GM18507 (cell line): ENCODE measurements at places on chromosomes 3 and 15.

GRCh38 chr3:189839576-189839975 lies 208.4 kb downstream of the TP63 start:
- no peak for DNase-seq

DNA sequence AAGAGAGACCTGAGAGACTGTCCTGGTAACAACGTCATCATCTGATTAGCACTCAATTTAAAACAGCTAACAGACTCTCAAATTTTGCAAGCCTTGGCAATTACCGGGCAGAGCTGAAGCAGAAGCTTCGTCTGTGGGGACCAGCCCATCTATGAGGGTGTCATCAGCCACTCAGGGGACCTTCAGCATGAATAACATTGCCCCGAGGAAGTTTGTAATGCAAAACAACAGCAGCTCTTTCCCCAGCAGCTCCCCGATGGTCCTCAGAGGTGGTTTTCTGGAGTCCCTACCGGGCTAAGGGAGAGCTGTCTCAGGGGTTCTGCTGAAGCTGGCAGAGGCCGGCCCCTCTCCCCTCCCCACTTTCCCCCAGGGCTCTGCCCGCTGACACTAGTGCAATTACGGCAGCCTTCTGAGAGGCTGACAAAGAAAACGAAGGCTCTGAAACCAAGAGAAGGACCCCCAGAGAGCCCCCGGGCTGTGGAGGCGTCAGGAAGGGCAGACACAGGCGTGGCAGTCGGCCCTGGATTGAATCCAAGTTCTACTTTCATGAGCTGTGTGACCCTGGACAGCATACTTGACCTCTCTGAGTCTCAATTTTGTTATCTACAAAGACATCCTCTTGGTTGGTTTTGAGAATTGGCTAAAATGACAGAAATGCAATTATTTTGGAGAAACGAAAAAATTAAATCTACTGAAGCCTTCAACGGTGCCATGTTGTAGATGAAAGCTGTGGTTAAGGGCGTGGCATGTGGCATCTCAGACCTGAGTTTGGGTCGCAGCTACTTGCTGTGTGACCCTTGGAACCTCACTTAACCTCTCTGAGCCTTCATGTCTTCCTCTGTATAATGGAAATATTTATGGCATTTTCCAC lies 102.1 kb upstream of the TLE3 start:
- DNase-seq, result no peak

DNA sequence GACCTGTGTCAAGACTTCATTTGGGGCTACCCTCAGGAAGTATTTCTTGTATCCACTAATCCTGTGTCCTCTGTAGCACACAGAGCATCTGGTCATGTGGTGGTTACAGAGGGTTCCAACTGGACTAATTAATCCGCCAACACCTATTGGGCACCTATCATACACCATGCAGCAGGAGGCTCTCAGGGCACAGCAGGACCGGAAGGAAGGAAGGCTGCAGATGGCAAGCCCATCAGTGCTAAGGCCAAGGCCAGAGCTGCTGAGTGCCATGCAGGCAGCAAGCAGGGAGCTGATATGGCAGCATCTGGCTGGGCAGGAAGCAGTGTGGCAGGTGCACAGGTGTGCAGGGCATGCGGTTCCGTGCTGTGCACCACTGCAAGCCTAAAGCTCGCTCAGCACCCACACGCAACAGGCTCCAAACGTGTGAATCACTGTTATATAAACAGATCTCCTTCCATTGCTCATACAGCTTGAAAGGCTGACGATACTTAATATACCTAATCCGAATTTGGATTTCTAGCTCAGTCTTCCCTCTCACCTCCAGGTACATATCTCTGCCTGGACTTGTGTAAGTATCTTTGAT lies 64.4 kb upstream of the SNRPA1 start:
- no peak for DNase-seq

DNA sequence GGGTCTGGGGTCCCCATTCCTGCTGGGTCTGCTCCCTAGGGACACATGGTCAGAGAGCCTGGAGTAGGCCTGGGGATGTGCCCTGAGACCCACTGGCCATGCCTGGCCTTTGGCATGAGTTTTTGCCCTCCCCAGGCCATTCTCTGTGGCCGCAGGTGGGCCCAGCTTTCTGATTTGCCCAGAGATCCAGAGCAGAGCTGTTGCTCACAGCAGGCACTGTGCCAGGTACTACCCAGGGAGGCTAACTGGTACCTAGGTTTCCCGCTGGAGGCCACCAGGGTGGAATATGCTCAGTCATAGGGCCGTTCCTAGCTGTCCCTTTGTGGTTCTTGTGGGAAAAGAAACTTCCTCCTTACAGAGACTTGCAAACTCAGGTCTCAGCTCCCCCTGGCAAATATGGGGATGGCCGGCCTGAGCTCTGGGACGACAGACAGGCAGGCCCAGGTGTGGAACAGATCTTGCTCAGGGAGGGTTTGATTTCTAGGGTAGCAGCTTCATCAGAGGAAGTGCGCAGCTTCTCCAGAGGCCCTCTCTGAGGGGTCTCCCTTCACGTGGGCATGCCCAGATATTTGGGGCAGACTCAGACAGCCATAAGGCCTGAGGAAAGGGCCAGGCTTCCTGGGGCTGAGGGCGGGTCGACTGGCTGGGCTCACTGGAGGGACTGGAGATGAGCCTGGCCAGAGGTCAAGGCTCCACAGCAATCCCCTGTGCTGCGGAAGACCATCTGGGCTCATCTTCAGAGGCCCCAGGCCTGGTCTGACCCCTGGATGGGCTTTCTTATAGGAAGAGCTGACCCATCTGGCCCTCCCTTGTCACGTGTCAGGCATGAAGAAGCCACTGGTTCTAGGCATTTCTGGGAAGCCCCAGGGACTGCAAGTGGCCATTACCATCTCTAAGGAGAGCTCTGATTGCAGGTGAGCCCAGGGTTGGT lies 28.0 kb downstream of the ACAA1 start:
- no peak for DNase-seq

GRCh38 chr3:141795276-141795675 lies 32.1 kb downstream of the GRK7 start:
- no peak for DNase-seq

GRCh38 chr15:34796847-34797435 lies 1.6 kb upstream of the ACTC1 start:
- DNase-seq, result no peak

DNA sequence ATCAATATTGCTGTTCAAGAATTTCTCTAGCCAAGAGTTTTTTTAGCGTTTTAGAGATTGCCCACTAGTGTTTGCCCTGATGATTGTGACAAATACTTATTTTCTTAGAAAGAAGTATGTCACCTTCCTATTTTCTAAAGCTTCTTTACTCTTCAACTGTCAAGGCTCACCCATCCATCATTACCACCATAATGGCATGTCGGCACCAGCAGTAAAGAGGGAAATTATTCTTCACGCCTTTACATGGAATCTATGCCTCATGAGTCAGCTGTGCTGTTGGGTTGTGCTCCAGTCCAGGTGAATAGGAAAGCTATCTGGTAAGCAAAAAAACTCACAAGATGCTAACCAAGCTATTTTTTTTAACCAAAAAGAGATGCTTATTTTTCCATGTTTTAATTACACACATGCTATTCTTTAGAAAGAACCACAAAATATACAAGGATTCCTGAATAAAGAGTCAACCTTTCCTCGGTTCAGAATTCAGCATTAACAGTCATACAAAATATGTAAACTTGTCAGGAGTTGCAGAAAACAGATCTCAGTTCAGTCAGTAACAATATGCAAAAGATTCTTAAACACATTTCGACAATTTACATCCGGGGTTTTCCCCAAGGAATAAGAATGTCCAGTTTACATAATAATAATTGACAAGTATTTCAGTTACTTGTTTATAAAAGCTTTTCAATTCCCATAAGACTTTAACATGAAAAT lies 128.0 kb downstream of the ATP8B4 start:
- no peak for DNase-seq

GRCh38 chr3:192174283-192174682 lies 553.1 kb downstream of the FGF12 start:
- no peak for DNase-seq

DNA sequence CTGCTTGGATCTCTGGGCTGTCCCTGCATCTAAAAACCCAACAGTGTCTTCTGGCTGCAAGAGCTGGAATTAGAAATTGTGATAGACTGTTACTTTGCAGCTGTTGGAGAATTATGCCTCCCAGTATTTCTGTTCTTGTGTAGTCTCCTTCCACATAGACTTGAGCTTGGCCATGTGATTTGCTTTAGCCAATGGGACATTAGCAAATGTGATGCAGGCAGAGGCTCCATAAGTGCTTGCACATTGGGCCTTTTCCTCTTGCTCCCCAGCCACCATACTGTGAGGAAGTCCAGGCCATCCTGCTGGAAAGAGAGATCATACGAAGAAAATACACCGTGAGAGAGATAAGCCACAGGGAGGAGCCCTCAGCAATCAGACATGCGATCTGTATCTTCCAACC lies 33.8 kb upstream of the RASGRF1 start:
- no peak for DNase-seq

GRCh38 chr3:73270839-73271483 lies 209.5 kb downstream of the EBLN2 start:
- DNase-seq, result no peak

DNA sequence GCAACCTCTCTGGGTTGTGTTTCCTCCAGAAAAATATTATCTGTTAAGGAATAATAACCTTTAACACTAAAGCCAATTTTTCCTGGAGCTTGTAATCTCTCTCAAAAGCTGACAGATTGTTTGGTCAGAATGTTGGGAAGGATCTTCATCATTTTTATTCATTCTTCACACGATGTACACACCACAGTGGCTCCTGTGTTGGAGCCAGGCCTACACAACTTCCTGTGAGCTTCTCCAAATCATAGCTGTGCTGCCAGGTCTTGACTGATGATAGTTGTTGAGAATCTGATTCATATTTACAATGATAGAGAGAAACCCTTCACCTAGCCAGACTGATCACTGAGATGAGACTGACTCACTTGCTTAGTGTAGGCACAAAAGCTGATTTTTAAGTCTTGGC lies 151.0 kb upstream of the ROBO2 start:
- no peak for DNase-seq

- DNase-seq, result no peak
Measured at GRCh38 chr15:75059607-75060006, 36.2 kb downstream of the PPCDC start.

DNA sequence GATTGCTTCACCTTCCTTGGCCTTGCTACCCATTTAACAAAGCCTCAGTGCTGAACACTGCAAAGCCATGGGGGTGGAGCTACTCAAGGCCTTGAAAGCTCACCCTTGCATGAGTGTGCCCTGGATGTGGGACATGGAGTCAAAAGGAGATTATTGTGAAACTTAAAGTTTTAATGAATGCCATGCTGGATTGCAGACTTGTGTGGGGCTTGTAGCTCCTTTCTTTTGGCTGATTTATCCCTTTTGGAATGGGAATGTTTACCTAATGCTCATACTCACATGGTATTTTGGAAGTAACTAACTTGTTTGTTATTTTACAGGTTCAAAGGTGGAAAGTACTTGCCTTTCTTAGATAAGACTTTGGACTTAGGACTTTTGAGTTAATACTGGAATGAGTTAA lies 538.5 kb upstream of the NECTIN3 start:
- no peak for DNase-seq

GRCh38 chr3:5078151-5078550 lies 43.9 kb upstream of the ARL8B start:
- DNase-seq, result no peak

DNA sequence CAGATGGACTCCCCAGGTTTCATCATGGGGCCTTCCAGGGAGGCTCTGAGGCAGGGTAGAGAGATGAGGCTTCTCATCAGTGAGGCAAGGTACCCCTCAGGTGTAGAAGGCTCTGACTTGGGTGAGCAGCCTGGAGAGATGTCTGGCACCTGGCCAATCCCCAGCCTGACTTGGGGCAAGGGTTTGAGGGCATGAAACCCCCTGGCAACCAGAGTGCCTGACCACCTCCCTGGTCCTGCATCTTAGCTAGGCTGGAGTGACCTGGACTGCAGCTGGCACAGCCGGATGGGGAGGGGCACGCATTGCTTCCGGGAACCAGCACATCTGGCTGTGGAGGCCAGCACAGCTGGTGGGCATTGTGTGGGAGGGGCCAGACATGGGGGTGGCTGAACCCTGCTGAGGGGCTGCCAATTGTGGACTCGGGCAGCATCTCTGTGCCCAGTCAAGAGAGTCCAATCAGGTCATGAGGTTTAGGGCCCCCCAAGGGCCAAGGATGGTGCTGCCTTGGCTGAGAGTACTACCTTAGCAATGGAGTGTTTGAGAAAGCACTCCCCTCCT lies 1.9 kb downstream of the ZBTB47 start:
- DNase-seq, result no peak

DNA sequence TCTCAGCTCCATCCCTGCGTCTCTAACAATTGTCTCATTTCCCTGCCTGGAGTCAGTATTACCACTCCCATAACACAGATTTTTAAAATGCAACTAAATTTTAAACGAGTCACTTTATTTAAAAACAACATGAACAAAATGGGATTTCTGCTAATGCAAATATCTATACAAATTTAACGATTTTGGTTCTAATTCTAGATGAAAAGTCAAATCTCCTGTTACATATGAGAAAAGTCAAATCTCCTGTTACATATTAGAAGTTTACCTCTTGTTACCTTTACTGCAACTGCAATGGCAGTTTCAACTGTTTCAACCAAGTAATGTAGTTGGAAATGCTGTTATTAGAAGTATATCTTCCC lies 578 bp upstream of the RPL39L start:
- DNase-seq, result no peak

DNA sequence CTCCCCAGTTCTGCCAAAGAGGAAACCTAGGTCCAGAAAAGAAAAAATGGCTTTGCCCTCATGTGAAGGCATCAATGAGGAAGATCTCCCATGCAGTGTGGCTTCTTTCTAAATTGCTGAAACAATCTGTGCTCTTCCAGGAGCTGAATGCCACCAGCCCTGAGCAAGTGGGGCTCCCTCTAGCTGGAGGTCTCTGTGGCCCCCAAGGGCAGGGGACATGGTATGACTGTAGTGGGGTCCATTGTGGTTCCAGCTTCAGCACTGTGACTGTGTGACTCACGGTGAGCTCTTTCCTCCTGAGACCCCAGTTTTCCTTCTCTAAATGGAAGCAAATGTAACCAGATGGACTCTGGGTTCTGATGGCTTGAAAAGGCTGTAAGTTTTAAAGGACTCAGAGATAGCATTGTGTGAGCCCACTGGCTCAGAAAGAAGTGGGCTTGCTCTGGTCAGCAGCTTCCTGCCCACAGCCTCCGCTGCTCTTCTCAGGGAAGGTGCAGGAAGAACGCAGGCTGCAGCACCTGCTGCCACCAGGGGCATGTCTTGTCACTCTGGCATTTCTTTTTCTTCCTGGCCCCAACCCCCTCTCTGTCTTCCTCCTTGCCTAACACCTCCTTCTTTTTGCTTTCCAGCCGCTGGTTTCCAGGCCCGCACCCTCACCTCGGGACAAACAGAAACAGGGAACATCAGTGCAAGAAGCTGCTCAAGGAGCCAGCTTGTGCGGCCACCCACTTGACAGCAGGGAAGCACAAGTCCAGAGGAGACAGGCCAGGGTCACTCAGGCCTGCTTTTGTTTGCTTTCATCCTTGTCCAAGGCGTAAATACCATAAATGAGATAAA lies 5.8 kb upstream of the CXCR6 start:
- DNase-seq, result no peak

DNA sequence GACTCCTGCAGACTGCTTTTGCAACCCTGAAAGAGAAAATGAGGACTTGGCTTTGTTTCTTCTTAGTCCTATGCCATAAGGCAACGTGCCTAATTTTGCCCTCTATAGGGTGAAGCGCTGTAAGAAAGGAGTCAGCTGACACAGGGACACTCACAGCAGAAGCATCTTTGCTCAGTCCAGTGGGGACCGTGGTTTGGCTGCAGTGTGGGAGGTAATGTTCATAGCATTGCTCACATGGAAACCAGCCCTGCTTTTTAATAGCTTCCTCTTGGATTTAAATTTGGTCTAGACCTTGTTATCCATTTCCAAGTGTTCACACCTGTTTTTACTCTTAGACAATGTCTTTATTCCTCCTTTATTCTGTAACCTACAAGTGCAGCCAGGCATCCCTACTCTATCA lies 1032.1 kb downstream of the NTRK3 start:
- no peak for DNase-seq

- DNase-seq, result no peak
Measured at GRCh38 chr3:105118905-105119304, 247.8 kb upstream of the ALCAM start.
